ENCODE measurements at places on chromosomes 13 and 19.

DNA sequence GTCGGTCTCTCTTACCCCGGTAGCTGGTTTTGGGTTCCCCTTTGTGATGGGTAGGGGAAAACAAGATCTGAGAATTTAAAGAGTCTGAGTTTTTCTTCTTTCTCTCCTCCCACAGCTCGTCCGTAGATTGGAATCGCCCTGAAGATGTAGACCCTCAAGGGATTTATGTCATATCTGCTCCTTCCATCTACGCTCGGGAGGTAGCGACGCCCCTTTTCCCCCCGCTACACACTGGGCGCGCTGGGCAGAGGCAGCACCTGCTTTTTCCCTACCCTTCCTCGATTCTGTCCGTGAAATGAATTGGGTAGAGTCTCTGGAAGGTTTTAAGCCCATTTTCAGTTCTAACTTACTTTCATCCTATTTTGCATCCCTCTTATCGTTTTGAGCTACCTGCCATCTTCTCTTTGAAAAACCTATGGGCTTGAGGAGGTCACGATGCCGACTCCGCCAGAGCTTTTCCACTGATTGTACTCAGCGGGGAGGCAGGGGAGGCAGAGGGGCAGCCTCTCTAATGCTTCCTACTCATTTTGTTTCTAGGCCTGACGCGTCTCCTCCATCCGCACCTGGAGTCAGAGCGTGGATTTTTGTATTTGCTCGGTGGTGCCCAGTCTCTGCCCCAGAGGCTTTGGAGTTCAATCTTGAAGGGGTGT, 7.1 kb upstream of the SELENOV start:
- DNase-seq: no peak

- DNase-seq: peak; percentile 54
Observed at GRCh38 chr19:42450314-42450934, 7.7 kb upstream of the CXCL17 start.

- DNase-seq: no peak
Observed at GRCh38 chr19:14674764-14675163, at the start of gene ADGRE3. Gene ADGRE3, minus strand, starts transcription at chr19:14674844. Its CDS starts 74 bp downstream, at chr19:14674770.

- DNase-seq: no peak
Observed at GRCh38 chr13:110305001-110305400, 2.0 kb downstream of the COL4A1 start.

DNA sequence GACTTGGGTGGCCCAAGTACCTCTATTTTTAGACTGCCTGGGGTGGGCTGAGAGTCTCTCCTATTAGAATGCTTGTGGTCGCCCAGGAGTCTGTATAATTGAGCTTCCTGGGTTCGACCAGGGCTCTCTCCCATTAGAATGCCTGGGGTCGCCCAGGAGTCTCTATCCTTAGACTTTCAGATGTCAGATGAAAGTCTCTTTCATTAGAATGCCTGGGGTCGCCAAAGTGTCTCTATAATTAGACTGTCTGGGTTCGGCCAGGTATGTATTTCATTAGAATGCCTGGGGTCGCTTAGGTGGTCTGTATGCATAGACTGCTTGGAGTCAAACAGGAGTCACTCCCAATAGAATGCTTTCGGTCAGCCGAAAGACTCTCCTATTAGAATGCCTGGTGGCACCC, 1471.7 kb downstream of the UQCRFS1 start:
- DNase-seq: no peak

DNA sequence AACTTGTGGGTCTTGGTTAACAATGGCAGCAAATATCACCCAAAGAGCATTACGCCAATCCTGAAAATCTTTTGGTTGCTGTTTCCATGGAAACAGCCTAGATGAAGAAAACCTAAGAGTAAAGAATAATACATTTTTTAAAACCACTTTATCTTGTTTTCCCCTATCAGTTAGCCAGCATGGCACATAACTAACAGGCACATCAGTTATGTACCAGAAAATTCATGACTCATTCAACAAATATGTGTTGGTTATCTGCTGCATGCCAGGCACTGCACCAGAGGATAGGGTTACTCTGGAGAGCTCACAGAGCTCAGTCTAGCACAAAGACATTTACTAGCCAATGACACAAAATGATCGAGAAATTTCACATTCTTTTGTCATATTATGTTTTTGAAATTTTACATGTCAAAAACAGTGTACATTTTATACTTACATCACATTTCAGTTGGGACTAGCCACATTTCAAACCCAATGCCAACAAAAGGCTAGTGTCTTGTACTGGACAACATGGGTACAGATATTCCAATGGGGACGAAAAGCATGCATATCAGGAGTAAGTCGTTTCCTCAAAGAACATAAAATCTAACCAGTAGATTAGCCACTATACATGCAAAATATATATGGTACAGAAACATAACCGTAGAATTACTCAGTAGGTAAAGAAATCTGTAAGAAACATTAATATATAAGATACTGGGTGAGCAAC, 20.3 kb downstream of the LNX2 start:
- no peak for DNase-seq

DNA sequence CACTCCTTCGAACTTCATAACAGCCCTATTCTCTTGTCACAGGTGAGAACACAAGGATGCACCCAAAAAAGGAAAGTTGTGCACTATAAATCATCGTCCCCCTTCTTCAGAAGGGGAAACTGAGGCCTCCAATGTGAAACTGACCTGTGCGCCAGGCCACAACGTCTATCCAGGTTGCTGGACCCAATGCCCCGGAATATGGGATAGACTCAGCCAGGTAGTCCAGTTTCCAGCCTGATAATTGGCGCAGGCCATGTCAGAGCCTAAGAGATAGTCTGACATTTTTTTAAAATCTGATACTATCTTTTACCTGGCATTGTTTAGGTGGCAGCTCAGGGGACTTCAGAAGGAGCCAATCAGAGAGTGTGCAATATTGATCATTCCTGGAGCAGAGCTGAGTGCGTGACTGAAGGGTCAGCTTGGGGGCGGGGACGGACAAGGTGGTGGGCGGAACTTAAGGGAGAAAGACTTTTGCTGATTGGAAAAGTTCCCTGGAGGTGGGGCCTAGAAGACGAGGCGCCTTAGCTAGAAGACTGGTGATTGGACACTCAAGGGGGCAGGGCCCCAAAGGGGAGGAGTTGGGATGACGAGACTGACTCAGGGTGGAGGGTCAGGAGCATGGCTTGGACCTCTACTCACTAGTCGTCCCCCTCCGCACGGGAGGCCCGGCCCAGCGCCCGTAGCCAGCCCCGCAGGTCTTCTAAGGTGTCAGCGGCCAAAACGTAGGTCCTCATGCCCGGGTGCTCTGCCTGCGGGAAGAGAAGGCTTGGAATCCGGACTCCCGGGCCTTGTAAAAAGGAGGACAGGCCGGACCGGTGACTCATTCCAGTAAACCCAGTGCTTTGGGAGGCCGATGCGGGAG, 8.5 kb downstream of the PLEKHA4 start:
- no peak for DNase-seq

- no peak for DNase-seq
Observed at GRCh38 chr19:33248954-33249613, 23.4 kb upstream of the SLC7A10 start.

DNA sequence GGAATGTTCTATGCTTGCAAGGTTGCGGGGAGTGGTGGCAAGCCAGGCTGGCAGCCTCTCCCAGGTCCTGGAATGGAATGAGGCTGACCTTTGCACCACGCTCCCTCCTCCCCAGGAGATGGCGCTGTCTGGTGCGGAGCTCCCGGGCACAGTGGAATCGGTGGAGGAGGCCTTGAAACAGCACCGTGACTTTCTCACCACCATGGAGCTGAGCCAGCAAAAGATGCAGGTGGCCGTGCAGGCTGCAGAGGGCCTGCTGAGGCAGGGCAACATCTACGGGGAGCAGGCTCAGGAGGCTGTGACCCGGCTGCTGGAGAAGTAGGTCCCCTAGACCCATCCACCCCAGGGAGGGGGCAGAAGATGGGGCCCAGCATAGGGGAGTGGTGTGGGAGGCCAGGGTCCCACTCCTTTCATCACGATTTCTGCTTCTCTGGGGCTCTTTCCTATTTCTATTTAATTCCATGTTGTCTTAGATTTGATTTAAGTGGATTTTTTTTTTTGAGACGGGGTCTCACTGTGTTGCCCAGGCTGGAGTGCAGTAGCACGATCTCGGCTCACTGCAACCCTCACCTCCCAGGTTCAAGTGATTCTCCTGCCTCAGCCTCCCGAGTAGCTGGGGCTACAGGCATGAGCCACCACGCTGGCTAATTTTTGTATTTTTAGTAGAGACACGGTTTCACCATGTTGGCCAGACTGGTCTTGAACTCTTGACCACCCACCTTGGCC, 53.2 kb upstream of the SHKBP1 start:
- peak; percentile 19 for DNase-seq

GRCh38 chr13:77310161-77310560, 16.7 kb downstream of the MYCBP2 start:
- DNase-seq: no peak

All from stimulated activated CD8-positive, alpha-beta memory T cell treated with anti-CD3 and anti-CD28 coated beads, Interleukin-4, amount 100 ng/mL, for 24 hours (primary cell).